Renal cortex interstitium (tissue), 15 donors: ENCODE measurements at places on chromosomes 16 and 17.

DNA sequence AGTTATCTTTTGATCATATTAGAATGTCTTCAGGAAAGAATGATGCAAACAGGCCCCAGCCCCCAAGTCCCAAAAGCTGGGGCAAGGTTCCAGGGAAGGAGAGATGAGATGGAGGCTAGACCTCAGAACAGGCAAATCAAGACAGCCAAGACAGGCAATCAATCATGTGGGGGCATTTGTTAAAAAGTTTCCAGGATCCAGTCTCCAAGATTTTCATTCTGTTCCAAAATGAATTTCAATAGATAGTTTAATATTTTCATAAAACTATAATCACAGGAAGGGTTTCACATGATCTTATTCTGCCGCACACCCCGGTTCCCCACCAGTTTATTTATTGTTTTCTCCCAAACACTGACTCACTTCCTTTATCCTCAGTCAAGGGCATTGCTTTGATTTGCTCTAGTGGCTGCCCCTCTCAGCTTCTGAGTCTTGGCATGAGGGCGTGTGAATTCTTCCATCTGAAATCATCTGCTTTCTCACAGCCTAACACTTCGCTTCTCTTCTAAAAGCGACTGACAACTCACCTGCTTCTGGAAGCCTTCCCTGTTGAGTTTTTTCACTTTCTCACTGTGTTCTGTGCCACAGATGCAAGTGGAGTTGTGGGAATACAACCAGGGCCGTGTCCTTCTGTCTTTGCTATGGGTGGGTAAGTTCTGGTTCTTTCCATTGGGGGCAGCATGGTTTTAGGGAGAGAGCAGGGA is 12.2 kb upstream of the TERF2 start:
- no peak for DNase-seq

- DNase-seq = no peak
Observed at GRCh38 chr17:81165246-81166032, at the start of gene PVALEF. Gene PVALEF, plus strand, starts transcription at chr17:81165507. Its CDS starts 15,720 bp downstream, at chr17:81181227.

DNA sequence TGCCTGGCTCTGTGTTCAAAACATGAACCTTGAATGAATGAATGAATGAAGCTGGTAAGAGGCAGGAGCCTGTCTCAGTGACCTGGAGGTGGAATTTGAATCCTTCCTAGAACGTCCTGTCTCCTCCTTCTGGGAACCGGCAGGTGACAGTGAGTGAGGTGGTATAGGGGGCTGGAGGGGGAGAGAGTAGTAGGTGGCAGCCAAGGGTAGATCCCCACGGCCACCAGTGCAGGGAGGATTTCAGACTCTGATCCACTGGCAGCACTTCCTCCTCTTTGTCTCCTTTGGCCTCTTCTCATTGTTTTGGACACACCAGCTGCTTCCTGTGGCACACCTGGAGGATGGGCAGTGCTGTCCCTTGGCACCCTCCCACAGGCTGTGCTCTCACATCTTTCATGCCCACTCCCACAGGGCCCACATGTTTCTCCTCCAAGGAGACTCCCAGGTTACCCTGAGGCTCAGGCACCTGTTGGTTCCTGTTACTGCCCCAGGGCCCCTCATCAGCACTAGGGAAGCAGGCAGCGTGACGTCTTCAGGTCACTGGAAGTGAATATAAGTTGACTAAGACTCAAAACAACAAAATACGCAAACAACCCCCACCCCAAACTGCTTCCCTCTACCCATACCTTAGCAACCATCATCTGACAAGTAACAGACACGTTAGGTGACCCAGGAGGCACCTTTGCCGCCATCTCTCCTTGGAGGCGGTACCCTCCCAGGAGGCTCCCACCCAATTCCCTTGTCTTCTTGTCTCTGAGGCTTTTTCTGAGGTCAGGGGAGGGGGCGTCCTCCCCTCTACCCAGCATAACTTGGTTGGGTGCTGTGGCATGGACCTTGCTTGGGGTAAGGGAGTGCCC is 84.6 kb downstream of the N4BP1 start:
- DNase-seq = no peak

- DNase-seq = no peak
Observed at GRCh38 chr17:79950306-79950705, 85.4 kb downstream of the TBC1D16 start.

DNA sequence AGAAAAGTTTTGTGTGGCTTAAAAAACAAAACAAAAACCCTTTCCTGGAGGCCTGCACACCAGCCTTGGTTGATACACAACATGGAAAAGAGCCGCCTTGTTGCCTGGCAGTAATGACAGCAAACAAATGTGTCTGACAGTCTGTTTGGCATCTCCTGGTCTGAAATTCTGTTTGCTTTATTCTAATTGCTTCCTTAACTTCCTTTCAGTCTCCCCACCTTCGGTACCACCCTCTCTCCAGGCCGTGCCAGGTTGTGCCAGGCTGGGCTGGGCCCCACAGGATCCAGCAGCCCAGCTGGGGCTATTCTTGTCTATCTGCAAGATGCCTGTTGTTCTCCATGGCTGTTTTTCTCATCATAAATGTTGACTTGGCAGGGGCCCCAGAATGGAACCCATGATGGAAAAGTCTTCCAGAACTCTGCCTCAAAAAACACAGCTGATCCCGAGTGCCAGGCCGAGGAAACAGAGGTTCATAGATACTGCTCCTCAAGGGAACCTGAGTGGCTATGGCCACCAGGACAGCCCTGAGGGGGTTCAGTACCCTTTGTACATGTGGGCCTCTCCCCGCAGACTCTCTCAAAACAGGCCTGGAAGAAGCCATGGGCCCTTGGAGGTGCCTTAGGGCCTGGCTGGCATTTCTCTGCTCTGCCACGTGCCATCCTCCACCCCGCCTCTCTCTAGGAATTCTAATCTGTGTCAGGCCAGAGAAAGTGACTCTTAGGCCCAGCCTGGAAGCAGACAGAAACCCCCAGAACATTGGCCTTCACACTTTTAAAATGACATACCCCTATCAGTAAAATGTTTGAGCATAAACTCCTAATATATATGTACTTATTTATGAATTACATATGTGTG is 50.5 kb downstream of the YPEL2 start:
- no peak for DNase-seq

- peak; percentile 49 for DNase-seq
Observed at GRCh38 chr17:21376081-21376758, at the start of gene KCNJ12. Gene KCNJ12, plus strand, starts transcription at chr17:21376357. Its CDS starts 38,986 bp downstream, at chr17:21415343.

- no peak for DNase-seq
Observed at GRCh38 chr17:163514-164098, 17.8 kb downstream of the DOC2B start.

- DNase-seq = no peak
Observed at GRCh38 chr17:60327134-60327900, 64.6 kb downstream of the USP32 start.

GRCh38 chr17:35965272-35965671 is 16.0 kb downstream of the CCL16 start:
- DNase-seq = no peak

DNA sequence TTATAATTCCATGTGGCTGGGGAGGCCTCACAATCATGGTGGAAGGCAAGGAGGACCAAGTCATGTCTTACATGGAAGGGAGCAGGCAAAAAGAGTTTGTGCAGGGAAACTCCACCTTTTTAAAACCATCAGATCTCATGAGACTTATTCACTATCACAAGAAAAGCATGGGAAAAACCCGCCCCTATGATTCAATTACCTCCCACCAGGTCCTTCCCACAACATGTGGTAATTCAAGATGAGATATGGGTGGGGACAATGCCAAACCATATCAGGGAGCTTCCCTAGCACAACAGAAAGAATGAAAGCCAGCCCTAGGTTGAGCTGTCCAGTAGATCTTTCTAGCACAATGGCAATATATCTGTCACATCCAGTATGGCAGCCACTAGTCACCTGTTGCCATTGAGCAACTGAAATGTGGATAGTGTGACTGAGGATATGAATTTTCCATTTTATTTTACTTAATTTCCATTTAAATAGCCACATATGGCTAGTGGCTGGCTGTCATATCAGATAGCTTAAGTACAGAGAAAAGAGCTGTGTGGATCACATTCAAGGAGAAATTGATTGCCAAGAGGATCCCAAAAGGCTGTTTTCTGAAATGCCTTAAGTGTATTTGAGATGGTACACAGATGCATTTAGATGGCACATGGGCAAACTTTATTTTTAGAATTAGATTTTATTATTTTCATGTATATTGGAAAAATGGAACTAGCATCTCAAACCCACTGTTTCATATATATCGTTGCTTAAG is 273.0 kb downstream of the GRIN2A start:
- no peak for DNase-seq

DNA sequence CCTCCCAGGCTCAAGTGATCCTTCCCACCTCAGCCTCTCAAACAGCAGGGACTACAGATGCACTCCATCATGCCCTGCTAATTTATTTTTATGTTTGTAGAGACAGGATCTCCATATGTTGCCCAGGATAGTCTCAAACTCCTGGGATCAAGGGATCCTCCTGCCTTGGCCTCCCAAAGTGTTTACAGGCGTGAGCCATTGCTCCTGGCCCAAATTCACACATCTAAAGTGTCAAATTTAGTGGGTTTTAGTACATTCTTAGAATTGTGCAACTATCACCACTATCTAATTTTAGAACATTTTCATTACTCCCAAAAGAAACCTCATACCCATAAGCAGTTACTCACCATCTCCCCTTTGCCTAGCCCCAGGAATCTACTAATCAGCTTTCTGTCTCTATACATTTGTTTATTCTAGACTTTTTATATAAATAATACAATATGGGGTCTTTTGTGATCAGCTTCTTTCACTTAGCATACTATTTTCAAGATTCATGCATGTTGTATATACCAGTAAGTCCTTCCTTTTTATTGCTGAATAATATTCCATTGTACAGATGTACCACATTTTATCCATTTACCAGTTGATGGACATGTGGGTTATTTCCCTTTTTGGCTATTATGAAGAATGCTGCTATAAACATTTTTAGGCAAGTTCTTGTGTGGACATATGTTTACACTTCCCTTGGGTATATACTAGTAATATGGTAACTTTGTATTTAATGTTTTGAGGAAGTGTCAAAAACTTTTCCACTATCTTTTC is 25.1 kb upstream of the ITGA2B start:
- DNase-seq = no peak

- no peak for DNase-seq
Observed at GRCh38 chr17:8369944-8370343, 6.6 kb downstream of the KRABD2 start.

DNA sequence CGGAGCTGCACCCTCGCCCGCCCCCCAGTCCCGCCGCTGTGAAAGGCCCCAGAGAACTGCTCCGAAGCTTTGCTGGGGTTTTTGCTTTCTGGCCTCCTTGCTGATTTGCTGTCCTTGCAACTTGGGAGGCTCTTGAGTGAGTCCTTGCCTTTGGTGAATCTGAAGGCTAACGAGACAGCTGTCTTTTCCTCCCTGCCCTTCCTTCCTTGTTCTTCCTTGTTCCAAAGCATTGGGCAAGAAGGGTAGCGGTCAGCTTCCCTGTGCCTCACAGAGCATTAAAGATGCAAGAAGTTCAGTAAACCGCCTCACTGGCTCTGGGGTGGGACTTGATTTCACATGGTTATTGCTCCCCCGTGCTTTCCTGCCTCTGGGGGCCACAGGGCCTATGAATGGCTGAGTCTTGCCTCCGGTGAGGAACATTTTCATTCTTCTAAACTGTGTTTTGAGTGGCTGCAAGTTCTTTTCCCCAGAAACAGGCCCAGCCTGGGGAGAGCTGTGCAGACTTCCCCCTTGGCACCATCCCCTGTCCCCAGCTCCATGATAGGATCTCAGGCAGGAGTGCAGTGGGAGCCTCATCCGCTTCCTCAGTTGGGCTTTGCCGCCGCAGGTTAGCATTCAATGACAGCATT is 1.4 kb downstream of the YPEL2 start:
- no peak for DNase-seq

- no peak for DNase-seq
Observed at GRCh38 chr16:56841233-56841632, 23.8 kb upstream of the SLC12A3 start.

GRCh38 chr17:64777415-64778239 is 115.5 kb upstream of the SMURF2 start:
- no peak for DNase-seq

DNA sequence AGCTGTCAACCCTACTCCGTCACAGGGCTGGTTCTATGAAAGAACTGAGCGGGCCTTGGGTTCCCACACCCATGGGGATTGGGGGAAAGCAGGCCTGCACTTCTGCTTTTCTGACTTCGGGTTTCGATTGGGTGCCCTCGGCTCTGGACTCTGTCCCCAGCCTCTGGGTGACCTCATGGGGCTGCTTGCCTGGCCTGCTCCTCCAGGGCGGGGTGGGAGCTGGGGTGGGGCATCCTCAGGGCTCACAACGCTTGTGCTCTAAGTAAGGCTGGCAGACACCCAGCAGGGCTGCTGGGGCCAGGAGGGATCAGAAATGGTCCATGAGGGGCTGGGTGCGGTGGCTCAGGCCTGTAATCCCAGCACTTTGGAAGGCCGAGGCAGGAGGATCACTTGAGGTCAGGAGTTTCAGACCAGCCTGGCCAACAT is 19.2 kb downstream of the ARHGAP27 start:
- no peak for DNase-seq

- no peak for DNase-seq
Observed at GRCh38 chr17:72296456-72296855, 175.6 kb downstream of the SOX9 start.

DNA sequence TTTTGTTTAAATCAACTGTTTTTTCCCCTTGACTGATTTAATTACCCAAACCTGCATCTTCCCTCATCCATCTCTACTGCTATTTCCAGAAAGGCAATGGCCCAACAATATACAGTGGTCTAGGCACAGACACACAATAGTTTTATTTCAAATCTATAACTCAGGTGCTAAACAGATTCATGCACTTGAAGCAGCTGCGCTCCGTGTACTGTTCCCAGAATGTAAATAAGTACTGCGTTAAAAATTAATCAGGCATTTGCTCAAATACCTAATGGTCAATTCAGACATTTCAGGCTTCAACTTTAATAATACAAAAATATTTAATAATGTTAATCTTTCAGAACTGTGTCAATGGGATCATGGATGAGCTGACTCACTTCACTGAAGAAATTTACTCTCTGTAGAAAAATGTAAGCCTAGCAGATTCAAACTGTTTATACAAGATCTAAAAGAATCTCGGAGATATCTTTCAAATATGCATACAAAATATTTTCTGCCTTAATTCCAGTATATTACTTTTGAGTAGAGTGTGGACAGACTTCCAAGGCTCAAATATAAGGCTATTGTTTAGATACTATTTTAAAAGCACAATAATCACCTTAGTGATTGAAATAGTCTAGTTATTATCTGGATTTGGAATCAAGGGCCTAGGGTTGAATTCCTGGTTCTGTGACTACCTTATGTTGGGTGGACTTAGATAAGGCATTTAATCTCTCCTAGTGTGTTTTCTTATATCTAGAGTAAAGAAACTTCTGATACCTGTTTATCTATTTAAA is 97.4 kb upstream of the PSMD7 start:
- DNase-seq = no peak

DNA sequence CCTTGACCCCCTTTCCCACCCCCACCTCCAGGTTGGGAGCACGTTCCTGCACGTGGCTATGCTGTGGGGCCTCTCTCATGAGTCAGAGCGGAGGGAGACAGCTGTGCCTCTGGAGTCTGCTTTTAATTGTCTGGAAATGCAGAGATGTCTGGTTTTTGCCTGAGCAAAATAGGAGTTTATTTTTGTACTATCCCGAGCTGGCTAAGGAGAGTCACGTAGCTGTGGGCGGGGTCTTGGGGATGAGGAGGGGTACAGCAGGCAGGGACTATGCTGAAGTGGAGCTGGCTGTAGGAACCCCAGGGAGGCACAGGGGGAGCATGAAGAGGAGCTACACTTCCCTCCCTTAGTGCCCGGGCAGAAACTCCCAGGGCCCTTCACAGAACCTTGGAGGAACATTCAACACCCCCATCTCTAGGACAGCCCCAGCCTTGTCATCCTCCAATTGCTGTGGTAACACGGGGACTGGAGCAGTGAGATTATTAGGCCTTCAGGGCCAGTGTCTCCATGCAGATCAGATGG is 44.7 kb upstream of the LGALS9 start:
- DNase-seq = no peak
